ENCODE measurements at places on chromosomes 1 and 21.
A peak's percentile ranks its signal among the peaks of the same experiment; 100 is the strongest.

- DNase-seq: no peak
These were observed 3.0 kb downstream of the SRP9 start for GRCh38 chr1:225780630-225781029.

DNA sequence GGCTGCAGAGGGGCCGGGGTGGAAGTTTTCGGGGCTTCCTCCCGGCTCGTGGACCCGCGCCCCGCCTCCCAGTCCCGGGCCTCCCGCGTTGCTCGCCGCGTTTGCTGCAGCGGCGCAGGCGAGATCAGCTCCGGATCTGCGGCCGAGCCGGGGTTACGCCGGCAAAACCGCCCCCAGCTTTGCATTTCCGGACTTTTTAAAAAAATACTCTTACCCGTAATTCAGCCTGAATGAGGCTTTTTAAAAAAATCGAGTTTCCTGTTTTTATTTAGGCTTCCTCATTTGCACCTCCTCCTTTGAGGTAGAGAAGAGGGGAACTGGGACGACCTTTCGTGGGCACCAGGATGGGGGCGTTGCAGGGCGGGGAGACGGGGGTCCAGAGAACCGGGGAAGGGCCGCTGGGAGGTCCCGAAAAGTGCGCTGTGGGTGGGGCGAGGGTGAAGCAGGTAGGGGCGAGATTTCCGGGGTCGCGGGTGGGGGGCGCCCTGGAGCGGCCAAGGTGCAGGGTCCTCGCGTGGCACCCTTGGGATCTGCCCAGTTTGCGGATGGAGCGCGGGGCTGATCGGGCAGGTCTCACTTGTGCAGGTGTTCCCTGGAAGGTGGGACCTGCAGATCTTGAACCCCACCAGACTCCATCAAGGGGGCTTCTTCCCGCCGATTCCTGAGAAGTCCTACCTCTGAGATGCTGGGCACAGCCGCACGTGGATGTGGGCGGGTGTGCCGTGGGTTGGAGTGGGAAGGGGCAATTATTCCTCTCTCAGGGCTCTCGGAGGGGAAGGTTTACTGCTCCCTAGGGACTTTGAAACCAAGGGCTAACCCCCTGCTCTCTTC lies 1.1 kb downstream of the PIK3CD start:
- DNase-seq: no peak

GRCh38 chr1:203217668-203218067 lies 11.8 kb downstream of the CHIT1 start:
- no peak for DNase-seq

DNA sequence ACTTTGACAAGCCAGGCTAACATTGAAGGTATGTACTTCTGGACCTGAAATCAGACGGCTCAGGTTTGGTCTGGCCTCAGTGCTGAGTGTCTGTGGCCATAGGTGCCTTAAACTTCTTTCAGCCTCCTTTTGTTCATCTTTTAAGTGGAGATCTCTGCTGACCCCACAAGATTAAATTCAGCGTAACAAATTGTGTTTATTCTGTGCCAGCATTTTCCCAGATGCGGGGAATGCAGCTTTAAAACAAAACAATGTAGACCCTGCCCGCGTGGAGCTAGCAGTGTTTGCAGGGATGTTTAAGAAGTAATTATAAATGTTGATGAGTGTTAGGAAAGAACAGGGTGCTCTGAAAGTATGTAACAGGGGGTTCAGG lies 923 bp downstream of the CAP1 start:
- DNase-seq: no peak

DNA sequence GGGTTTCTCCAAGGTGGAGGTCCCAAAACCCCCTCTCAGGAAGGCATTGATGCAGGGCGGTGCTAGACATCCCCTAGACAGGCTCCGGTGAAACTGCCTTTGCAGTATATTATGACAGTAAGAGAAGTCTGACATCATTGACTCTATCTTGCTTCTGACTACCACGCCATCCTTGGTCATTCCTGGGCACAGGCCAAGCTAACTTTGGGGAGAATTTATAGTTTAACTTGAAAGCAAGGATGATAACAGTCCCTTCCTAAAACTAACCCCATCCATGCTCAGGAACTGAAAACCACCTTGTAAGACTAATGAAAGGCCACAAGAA lies 30.3 kb downstream of the RSPH1 start:
- no peak for DNase-seq

DNA sequence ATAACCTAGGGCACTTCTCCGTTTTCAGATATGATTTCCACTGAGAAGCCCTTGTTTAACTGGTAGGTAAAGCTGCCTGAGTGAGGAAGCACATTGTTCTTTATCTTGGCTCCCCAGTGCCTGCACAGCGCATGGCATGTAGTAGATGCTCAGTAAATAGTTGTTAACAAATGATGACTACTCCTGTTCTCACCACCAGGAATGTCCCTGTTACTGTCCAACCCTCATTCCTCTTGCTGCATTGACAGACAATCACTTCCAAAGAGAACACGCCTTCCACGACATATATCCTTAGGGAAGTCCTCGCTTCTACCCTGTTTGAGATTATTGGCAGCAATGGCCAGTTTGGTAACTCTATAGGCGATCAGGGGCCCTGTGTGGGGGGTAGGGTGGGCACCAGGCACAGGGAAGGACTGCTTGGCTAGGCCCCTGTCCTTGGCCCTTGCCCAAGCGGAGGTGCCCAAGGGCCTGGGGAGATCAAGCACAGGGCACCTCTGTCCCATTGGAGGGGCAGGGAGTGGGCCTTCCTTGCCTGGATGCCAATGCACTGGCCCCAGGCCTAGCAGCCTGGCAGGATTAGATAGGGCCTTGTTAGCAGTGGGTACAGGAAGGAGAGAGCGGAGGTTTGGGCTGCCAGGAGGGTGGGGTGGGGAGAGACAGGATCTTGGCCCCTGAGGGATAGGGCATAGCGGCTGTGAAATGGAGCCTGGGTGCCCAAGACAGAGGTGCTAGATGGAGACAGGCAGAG lies 10.2 kb downstream of the NES start:
- DNase-seq: no peak

- DNase-seq: peak; percentile 4
These were observed 30.6 kb downstream of the DNAJC6 start for GRCh38 chr1:65339866-65340468.

GRCh38 chr1:116540088-116540487 lies 30.7 kb downstream of the CD58 start:
- DNase-seq: no peak

DNA sequence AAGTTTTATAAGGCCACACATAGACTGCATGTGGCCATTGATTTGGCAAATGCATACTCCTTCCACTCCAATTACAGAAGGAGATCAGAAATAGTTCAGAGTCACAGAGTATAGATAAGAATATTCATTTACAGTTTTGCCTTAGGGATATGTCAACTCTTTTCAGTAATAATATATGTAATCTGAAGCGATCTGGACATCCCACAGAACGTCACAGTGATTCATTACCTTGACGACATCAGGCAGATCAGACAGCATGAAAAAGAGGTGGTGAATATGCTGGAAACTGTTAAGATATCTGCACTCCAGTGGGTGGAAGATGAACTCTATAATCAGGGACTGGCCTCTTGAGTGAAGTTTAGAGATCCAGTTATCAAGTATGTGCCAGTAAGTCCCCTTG lies 240.4 kb downstream of the DPYD start:
- DNase-seq: no peak

DNA sequence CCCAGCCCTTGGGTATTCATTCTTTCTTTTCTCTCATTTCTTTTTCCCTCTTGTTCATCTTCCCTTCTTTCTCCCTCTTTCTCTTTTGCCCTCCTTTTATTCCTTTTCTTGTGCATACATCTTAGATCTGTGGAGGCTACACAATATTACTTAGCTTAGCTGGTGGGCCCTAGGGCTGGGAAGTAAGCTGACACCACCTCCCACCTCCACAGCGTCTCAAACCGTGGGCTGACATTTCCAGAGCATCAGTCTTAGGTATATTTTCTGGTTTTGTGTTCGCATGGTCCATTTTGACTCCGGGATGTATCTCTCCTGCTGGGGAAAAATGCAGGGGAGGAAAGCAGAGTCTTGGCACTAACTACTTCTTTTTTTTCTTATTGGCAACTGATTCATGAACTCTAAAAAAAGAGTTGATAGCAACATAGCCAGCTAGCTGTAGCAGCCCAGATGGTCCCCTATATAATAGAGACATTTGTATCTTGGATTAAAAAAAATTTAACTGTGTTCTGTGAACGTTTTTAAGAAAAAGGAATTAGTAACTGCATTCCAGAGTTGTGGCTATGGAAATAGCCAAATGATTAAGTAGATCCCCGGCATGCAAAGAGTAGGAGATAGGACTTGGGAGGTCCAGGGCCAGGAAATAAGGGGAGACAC lies 15.5 kb downstream of the CNIH3 start:
- DNase-seq: peak; percentile 47

DNA sequence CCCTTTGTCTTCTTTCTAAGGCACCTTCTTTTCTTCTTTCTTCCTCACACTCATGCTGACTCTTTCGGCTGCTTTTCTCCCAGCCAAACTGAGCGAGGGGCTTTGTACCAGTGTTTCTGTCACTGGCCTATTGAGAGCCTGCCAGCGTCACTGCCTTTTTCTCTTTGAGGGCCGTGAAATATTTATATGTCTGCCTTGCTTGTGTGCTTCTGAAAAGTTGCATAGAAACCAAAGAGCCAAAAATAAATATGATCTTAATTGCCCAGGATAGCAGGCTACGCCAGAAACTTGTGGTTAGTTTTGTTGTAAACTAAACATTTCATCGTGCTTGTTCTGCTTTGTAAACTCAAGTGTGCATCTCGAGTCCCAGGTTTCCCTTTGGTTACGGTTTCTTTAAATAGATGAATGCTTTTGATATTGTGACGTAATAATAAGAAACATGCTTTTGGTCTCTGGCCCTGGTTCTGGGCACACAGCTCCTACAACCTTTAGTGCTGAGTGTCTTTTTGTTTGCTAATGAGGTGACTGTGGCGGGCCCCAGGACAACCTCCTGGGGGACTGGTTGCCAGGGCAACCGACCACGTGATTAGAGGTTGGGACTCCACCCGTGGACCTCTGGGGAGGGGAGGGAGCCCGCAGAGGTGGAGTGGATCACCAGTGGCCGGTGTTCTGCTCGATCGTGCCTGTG lies 10.8 kb downstream of the SLC37A1 start:
- no peak for DNase-seq

- DNase-seq: no peak
These were observed 99.4 kb downstream of the ATP5PO start for GRCh38 chr21:33816174-33816573.

- DNase-seq: no peak
These were observed 21.0 kb upstream of the PINK1 start for GRCh38 chr1:20612221-20612746.

GRCh38 chr1:111203681-111204200 lies 3.3 kb upstream of the DENND2D start:
- no peak for DNase-seq

DNA sequence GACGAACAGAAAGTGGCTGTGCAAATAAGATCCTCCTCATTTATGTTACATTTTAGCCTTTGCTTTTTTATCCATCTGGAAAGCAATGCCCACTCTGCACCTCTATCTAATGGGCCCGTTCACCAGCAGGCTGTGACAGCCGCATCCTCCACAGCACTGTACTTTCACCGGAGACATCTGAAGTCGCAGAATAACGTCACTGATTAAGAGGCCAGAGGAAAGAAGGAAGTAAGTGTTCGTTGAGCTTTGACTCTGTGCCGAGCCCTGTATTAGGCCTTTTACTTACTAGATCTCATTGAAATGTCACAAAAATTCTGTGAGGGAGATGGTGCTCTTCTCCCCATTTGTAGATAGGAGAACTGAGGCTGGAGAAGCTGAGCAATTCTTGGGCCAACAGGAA lies 62.3 kb downstream of the KAZN start:
- DNase-seq: no peak

- no peak for DNase-seq
These were observed 14.3 kb downstream of the ATP2B4 start for GRCh38 chr1:203640723-203641502.

DNA sequence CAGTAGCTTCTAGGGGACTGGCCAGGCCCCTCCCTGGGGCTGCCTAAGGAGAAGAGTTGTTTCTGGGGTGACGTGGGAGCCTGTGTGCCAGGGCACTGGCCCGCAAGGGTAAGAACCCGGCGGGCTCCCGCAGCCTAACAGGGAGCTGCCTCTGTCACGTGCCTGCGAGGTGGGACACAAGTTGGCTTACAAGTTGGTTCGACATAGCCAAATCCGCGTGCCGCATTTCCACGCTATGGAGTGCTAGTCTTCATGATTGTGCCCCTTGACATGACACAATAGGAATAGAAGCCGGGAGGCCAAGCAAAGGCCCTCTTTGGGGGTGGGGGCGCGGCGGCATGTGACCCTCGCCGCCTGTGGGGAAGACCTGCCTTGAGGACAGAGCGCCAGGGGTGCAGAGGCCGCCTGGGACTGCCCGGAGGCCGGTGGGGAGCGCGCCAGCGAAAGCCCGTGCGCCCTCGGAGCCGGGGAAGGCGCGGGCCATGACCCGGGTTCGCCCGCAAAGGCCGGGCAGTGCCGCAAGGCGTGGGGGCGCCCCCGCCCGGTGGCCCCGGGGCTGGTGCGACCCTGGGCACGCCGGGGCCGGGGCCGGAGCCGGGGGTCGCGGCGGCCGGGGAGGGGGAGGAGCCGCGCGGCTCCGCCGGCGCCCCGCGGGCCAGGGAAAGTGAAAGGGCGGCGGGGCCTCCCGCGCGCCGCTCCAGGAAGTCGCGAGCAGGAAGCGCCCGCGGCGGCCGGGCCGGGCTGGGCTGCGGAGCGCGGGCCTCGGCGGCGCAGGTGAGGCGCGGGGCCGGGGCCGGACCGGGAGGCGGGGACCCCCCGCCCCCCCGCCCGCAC lies at the start of gene SLC37A1:
SLC37A1 (plus strand) TSS at position 702 of the 834 bp plus-strand sequence. CDS start 4,603 bp downstream, outside the sequence.
- no peak for DNase-seq

DNA sequence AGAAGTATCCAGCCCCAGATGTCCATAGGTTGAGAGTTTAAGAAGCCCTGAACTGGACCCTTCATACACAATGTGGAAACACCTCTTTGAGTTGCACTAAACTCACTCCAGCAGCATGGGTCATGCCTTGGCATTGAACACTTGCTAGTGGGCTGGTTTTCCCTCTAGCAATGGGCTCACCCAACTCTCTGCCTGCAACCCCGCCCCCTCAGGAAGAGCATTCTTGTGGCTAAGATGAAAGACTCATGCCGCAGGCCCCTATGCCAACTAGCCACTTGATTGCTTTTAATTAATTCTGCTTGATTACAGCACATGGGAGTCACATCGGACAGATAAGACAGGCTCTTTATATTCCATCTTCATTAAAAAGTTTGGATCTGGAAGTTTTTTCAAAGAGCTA lies 136.5 kb upstream of the GJB5 start:
- DNase-seq: no peak

DNA sequence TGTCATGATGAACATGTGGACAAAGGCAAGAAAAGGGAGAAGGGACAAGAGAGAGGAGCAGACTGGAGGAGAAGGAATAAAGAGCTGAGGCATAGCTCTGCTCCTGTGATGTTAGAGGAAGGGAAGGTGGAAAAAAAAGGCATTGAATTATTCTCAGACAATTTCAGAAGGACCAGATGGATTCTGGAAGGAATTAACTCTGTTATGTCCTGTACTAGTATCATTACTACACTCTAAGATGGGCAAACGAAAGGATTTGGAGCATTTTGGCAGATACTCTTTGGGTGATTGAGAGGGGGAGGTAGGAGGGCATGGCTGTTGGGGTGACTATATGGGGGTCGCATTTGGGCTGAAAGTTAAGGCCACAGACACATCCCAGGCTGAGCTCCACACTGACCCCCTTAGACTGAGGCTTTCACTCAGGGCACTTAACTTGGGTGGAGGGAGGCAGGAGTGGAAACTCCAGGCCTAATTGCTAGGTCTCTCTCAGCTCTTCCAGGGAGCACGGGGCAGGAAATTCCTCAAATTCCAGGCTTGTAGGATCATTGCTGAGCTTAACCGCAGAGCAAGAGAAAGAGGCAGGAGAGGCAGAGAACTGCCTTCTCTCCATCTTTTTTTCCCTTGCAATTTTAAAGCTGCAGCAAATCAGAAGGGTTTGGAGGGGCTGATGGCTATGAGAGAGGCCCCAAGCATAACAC lies 25.9 kb downstream of the KIRREL1 start:
- peak; percentile 94 for DNase-seq

GRCh38 chr1:202163281-202164270 lies 3.2 kb upstream of the PTPN7 start:
- DNase-seq: no peak

All from fibroblast of skin of left quadriceps (primary cell).